Left cardiac atrium (tissue), 4 donors: ENCODE measurements at places on chromosomes 16 and 17.
A peak's percentile ranks its signal among the peaks of the same experiment; 100 is the strongest.

DNA sequence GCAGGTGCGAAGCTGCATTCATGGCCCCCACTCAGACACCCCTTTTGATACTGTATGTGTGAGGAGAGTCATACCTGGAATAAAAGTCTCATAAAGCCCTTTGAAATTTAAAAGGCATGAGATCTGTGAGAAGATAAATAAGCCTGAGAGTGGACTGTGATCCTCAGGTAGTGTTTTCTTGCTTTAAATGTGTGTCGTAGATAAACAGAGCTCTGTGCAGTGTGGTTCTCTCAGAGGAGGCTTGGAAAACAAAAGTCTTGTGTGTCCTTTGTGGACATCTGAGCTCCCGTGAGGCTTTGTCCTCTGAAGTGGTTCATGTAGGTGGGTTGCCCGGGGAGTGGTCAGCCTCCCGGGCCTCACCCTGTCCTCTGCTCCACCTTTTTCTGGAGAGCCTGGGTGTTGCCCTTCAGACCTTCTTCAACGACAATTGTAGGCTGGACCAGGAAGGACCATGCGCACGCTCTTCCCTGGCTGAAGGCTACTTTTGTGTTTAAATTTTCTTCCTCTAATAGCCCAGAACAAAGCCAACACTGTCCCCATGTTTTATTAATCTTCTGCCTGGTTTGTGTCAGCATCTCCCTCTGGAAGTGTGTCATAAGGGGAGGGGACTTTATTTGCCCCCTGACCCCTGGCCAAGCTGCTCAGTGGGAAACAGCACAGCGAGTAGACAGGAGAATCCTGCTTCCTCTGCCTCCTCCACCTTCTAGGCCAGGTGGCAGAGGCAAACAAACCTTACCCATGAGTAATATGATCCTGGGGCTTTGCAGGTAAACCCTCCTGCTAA, 151.2 kb downstream of the MSI2 start:
- DNase-seq, result no peak

DNA sequence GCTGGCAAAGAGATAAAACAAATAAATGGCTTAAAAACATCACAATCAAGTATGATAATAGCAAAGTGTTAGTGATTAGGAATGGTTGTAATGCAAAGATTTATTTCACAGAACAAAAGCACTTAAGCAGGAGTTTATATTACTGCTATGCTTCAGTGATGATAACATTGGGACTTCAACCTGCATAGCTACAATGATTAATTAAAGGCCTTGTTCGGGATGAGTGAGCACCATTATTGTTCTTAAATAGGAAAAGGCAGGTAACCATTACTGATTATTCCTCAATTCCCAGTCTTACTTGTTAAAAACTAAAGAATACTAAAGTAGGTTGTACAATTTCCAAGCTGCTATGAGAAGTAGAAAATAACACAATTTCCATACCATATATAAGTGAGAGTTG, 1247.5 kb upstream of the CDH8 start:
- DNase-seq, result no peak

DNA sequence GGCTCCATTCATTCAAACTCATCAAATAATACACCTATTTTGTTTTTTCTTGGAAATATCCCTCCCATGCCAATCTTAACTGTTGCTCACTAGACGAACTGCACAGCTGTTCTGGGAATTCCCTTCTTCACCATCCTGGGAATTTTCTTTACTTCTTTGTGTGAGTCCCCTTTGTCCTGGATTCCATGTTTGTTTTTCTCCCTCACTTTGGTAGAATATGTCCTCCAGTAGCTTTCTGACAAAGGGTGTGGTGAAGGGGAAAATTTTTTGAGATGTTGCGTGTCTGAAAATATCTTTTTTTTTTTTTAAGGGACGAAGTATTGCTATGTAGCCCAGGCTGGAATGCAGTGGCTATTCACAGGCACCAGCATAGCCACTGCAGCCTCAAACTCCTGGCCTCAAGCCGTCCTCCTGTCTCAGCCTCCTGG, 17.2 kb upstream of the UTP6 start:
- no peak for DNase-seq

DNA sequence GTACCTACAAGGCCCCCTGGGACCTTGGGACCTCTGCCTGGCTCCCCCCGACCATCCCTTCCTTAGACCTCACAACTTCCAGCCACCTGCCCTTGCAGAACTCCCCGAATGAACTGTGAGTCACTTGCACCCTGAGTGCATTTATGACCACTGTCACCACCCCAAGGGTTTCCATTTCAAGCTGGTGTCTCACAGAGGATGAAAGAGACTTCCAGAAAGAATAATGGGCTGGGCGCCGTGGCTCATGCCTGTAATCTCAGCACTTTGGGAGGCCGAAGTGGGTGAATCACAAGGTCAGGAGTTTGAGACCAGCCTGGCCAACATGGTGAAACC, 124.5 kb upstream of the CIBAR2 start:
- DNase-seq, result no peak

DNA sequence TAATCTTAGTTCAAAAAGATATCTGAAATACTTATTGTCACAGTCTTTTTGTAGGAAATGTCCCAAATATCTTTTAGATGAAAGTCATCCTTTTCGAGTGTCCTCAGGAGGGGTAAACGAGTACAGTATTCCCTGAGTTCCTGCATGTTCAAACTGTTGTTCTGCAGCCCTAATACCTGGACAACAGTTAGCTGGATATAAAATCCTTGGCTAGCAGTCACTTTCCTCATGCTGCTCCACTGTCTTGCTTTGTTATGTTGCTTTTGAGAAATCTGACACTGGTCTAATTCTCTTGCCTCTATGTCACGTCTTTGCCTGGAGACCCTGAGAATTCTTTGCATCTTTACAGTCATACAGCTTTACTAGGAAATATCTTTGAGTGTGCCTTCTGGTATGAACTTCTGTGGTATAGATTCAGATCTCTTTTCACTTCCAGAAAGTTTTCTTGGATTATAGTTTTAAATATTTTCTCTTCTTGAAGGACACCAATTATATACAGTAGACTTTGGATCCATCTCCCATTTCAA, 9.5 kb downstream of the MBTD1 start:
- no peak for DNase-seq

DNA sequence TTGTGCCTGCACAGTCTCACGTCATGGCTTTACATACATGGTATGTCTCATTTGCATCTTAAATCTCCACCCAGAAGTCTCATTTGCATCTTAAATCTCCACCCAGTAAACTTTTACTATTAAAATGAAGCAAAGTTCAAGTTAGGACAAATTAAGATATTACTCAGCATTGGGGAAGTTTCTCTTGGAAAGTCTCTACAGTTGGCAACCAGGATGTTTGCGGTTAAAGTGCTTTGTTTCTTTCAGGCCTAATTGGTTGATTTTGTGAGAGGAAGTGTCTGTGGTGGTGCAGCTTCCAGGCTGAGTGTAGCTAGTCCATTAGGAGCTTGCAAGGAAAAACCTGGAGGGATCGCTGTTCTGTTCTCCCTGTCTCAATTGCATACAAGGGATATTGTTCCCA, 1373.3 kb upstream of the GOT2 start:
- no peak for DNase-seq

DNA sequence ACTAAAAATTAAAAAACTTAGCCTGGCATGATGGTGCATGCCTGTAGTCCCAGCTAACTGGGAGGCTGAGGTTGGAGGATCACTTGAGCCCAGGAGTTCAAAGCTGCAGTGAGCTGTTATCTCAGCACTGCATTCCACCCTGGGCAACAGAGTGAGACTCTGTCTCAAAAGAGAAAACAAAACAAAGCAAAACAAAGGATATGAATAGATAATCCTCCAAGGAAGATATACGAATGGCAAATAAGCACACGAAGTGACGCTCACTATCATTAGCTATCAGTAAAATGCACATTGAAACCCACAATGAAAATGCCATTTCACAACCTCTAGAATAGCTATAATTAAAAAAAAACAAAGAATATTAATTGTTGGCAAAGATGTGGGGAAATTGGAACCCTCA, 386.2 kb upstream of the CCL2 start:
- no peak for DNase-seq

DNA sequence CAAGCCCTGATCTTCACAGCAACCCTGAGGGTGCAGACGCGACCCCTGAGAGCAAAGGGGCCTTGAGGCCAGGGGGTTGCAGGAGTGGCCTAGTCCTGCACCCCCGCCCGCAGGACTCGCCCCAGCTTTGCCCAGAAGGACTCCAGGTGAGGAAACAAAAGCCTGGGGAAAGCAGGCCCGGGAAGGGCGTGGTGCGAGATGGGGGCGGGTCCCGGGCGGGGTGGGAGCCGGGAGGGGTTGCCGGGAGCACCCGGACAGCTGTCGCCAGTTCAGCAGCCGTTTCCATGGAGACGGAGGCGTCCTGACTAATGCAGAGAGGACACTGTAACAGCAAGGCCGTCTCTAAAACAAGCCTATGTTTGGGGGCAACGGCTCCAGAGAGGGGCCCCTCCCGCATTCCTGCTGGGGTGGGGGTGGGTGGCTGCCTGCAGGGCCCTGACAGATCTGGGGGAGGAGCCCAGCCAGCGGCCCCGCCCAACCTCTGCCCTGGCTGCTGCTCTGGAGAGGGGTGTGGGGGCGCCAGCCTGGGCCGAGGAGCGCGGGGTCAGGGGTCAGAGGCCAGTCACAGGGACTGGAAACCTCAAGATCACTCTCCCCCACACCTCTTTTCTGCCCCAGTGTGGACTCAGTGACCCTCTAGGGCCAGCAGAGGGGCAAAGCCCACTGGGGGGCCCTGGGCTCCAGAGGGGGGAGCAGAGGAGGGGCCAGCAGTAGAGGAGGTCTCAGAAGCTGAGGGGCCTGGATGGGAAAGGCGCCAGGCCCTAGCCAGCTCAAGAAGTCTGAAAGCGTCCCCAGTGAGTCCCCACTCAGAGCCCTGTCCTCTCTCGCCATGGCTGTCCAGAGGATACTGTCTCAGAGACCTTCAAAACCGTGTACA, 3.1 kb upstream of the TPPP3 start:
- DNase-seq, result peak; percentile 92

DNA sequence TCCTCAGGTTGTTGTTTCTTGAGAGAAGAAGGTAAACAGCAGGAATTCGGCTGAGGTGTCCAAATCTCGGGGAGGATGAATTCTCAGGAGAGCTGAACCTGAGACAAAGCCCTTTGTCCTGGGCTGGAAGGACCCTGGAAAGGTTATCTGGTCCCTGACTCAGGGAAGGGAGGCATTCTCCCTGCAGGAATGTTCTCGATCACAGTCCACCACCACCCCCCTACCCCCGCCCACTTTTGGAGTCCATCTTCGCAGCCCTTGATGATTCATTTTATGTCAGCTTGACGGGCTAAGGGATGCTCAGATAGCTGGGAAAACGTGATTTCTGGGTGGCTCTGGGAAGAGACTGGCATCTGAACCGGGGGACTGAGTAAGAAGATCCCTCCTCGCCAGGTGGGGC, 1.4 kb upstream of the CEP295NL start:
- no peak for DNase-seq

DNA sequence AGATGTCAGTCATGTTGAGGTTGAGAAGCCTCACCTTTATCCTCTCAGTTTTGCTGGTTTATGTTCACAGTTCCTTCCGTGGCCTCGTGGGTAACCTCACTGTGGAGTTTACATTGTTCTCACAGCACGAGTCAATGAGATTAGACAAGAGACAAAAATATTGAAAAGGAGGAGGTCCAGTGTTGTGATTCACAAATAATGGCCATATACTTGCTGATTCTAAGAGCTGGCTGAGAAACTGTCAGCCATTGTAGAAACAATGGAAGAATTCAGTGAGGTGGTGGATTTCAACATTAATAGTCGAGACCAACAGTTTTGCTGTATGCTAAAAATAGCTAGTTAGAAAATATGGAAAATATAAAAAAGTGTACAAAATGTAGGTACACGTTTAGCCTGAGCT, 176.4 kb upstream of the WSCD1 start:
- no peak for DNase-seq

DNA sequence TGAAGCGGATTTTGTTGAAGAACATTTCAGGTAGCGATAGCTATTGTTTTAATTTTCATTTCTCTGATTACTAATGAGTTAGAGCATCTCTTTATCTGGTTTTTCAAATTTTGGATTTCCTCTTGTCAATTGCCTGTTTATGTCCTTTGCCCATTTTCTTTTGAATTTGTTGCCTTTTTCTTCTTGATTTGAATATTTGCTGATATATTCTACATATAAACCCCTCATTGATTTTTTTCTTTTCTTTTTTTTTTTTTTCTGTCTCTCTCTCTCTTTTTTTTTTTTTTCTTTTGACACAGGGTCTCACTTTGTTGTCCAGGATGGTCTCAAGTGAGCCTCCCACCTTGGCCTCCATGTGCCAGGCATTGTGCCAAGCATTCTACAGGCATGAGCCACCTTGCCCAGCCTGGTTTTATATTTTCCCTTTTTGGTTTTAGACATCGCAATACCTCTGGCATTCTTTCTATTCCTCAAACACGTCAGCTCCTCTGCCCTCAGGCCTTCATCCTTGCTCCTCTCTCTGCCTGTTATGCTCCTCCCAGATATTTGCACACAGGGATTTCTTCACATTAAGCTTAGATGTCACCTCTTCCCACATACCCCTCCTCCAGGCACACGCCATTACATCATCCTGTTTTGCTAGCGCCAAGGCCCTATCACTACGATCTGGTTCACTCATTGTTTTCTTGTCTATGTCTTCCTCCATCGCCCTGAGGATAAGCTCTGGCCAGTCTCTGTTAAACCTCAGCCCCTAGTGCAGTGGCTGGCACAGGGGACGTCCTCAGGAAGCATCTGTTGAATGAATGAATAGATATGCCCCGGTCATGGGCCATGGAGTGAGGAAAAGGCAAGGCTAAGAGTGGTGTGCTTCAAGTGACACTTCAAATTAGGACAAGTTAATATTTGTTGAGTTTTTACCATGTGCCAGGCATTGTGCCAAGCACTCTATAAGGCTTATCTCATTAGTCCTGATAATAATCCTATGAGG, 8.6 kb downstream of the SARM1 start:
- DNase-seq, result no peak

DNA sequence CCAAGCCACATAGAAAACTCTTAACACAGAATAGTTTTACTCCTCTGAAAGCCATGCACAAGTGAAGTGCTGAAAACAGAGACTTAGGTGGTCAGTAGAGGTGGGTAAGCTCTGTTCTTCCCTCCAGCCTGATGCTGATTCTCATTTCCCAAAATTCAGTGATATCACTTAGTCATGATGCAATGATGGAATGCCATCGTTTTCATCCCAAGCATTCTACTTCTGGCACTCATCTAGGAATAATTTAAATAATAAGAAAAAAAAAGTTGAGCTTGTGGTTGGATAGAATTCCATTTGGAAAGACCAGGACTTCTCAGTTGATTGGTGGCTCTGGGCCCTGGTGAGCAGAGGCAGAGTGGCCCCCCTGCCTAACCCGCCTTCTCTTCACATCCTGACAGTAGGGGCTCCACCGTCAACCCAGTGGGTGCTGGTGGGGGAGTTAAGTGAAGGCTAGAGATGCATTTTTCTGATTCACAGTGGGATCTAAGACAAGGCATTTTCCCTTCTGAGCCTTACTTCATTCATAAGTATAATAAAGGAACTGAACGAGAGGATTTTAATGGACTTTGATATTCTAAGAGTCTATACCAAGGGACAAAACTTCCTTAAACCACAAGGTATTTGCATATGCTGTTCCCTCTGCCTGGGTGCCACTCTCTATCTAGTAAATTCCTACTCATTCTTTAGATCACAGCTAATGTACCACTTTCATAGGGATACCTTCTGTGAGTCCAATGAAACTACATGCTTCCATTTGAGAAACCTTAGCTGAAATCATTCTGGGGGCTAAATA, 310.3 kb upstream of the DYNLRB2 start:
- DNase-seq, result no peak
